ENCODE measurements at places on chromosomes 4 and X.

DNA sequence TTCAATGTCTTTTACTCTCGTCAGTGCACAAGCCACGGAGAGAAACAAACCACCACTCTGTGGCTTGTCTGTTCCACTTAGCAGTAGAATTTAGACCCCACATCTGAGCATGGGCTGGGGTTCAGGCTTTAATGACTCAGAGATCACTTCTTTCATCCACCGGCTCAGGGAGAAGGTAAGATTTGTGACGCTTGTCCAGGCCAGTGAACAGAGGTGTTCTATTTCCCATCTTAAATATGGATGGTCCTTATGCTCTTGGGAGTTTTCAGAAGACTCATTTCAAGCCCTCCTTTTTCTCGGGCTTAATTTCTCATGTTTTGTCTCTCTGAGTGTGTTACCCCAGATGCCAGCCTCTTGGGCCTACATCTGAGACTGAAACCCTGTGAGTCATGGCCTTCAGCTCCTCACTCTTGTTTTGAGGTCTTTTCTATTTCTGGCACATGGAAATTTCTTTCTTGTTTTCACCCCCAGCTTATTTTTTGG is 127.4 kb upstream of the SFRP2 start:
- no peaks in the 10 kb centered on the region for H3K36me3 ChIP-seq
- no peak overlapping the region for H3K4me3 ChIP-seq
- DNase-seq = no peak
- H3K4me1 ChIP-seq = peaks cover 3% of the 10 kb centered on the region

DNA sequence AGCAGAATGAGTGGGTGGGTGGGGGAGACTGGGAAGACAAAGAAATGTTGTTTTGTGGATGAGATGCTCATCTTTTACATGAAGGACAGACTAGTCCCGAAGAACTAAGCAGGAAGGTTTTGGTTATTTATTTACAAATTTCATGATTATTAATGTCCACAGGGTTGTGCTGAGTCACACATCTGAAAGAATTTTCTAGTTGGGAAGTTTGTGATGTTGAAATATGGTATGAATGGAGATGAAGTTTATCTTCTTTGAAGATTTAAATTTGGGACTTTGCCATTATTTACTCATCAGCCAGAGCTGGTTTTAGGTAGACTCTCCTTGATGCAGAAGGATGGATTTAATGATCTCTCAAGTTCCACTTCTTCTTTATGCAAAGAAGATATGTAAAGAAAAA is 75.5 kb downstream of the MOSPD2 start:
- H3K4me1 ChIP-seq = no peaks in the 10 kb centered on the region
- no peak overlapping the region for H3K4me3 ChIP-seq
- H3K27ac ChIP-seq = no peak overlapping the region
- H3K36me3 ChIP-seq = no peaks in the 10 kb centered on the region
- H3K27me3 ChIP-seq = no peaks in the 10 kb centered on the region

DNA sequence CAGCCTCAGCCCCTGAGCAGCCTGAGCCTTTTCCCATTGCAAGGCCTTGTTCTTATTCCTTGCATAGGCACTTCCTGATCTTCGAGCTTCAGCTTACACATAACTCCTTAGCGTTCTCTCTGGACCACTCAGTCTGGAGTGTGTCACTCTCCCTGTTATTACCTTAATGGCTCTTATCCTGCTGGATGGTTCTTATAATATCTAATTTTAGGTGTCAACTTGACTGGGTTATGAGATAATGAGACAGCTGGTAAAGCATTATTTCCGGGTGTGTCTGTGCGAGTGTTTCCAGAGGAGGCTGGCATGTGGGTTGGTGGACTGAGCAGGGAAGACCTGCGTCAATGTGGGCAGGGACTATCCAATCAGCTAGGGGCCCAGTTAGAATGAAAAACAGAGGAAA is 75.7 kb downstream of the HAUS3 start:
- H3K4me1 ChIP-seq = no peaks in the 10 kb centered on the region
- no peak overlapping the region for H3K27ac ChIP-seq
- H3K4me3 ChIP-seq = no peak overlapping the region
- no peaks in the 10 kb centered on the region for H3K27me3 ChIP-seq
- H3K36me3 ChIP-seq = peaks cover 2% of the 10 kb centered on the region
- no peak for DNase-seq

GRCh38 chr4:79959652-79960051 is 113.4 kb downstream of the ANTXR2 start:
- peaks cover 25% of the 10 kb centered on the region for H3K4me1 ChIP-seq
- H3K4me3 ChIP-seq = no peak overlapping the region
- no peak overlapping the region for H3K27ac ChIP-seq
- H3K27me3 ChIP-seq = peaks cover 11% of the 10 kb centered on the region

DNA sequence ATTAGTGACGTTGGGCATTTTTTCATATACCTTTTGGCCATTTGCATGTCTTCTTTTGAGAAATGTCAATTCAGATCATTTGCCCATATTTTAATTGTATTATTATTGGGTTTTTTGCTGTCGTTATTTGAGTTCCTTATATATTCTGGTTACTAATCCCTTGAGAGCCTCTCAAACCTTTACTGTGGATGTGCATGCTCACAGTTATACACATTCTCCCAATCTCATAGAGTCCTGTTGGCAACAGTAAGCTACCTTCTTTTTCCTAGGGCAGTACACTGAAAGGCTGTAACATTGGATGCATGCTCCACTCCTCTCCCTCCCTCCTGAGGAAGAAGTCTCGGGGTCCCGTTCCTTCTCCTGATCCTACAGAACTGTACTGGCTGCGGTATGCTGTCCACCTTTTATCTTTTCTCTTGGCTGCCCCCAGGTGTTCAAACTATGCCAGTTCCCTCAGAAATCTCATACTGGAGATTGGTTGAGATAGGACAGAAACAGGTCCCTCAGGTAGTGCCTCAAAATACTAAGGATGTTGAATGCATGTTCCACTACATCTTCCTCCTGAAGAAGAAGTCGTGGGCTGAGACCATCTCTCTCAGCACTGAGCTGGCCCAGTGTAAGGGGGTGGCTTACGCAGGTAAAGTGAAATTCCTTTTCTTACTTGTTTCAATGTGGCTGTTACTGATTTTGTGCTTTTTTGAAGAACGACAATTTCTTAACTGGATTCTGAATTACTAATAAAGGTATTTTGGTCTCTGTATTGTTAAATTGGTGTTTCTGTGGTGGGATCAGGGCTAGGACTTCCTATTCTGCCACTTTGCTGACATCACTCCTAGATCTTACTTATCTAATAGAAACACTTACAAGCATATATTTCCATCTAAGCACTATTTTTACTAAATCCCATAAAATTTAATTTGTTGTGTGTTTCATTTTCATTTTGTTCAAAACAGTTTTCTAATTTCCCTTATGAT is 145.4 kb upstream of the HUWE1 start:
- no peaks in the 10 kb centered on the region for H3K4me1 ChIP-seq
- H3K36me3 ChIP-seq = no peaks in the 10 kb centered on the region
- DNase-seq = no peak
- no peak overlapping the region for H3K27ac ChIP-seq
- H3K27me3 ChIP-seq = peaks cover 2% of the 10 kb centered on the region

DNA sequence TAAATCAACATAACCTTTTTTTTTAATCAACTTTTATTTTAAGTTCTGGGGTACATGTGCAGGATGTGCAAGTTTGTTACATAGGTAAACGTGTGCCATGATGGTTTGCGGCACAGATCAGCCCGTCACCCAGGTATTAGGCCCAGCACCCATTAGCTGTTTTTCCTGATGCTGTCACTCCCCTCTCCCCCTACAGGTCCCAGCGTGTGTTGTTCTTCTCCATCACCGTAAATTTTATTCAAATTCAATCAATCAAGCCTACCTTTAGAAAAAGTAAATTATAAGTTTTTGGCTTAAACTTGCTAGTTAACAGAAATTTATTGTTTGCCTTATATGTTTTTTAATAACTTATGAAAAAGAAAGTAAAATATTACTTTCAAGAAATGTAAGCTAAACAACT is 25.9 kb downstream of the TIGD2 start:
- H3K36me3 ChIP-seq = no peaks in the 10 kb centered on the region
- H3K27ac ChIP-seq = no peak overlapping the region
- DNase-seq = no peak
- H3K4me1 ChIP-seq = peaks cover 24% of the 10 kb centered on the region

All from mesothelial cell of epicardium (in vitro differentiated cells).